ENCODE measurements at places on chromosomes 7 and 10. TPM values are rescaled to one million over a fixed set of nuclear protein-coding genes. Genes with fewer than 3 reads are reported as not detected.

DNA sequence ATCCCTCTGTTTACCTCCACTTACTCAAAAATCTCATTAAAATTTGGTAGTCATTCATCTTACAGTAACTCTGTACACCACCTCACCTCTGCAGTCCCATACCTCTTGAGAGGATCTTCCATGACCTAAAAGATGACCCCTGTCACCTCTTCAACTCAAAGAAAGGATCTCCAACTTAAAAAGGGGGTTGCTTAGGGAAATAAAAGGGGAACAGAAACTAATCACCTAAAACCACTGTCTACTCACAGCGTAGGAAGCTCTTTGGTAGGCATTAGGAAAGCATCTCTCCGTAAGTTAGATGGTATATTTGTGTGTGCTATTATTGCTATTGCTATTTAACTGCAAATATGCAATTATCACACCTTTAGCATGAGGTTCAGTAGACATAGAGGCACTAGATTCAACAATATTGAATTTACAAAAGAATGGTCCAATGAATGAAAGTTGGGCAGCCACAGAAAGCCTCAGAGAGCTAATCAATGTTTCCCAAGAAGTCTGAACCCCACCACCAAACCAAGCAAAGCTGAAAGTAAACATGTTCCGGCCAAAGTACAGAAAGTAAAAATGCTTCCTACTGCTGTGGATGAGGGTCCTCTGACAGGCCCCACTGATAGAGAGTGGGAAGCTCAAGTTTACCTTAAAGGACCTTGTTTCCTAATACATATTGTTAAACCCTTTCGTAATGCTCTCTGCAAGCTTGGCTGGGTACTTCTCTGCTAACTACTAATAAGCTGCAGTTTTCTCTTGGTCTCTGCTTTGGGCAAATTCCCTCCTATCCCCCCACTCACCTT is 105.8 kb downstream of the GRM8 start:
- H3K36me3 ChIP-seq = no peaks in the 10 kb centered on the region
- H3K27ac ChIP-seq = no peak overlapping the region
- H3K4me1 ChIP-seq = no peaks in the 10 kb centered on the region
- H3K4me3 ChIP-seq = no peak overlapping the region
- no peaks in the 10 kb centered on the region for H3K27me3 ChIP-seq

- H3K4me1 ChIP-seq = no peaks in the 10 kb centered on the region
- no peaks in the 10 kb centered on the region for H3K36me3 ChIP-seq
- H3K27me3 ChIP-seq = no peaks in the 10 kb centered on the region
Observed at GRCh38 chr7:104657134-104657533, 328.7 kb downstream of the LHFPL3 start.

Gene MYO3A
- 0.22 TPM for total RNA-seq

DNA sequence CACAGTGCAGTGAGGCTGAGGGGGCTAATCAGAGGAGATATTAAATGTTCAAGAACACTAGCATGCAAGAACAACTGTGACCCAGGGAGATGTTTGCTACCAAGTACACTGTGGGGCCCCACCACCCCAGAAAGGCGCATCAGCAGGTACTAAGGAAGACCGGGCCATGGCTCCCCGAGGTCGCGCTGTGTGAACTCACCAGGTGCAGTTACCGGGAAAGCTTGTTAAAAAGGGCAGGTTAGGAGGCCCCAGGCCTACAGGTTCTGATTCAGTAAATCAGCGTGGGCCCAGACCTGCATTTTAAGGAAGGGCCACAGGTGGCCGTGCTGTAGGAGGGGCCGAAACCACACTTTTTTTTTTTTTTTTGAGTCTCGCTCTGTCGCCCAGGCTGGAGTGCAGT is 54.6 kb downstream of the TMEM209 start:
- no peak overlapping the region for H3K27ac ChIP-seq
- peaks cover 15% of the 10 kb centered on the region for H3K4me1 ChIP-seq
- no peaks in the 10 kb centered on the region for H3K27me3 ChIP-seq
- DNase-seq = no peak
- H3K4me3 ChIP-seq = no peak overlapping the region

DNA sequence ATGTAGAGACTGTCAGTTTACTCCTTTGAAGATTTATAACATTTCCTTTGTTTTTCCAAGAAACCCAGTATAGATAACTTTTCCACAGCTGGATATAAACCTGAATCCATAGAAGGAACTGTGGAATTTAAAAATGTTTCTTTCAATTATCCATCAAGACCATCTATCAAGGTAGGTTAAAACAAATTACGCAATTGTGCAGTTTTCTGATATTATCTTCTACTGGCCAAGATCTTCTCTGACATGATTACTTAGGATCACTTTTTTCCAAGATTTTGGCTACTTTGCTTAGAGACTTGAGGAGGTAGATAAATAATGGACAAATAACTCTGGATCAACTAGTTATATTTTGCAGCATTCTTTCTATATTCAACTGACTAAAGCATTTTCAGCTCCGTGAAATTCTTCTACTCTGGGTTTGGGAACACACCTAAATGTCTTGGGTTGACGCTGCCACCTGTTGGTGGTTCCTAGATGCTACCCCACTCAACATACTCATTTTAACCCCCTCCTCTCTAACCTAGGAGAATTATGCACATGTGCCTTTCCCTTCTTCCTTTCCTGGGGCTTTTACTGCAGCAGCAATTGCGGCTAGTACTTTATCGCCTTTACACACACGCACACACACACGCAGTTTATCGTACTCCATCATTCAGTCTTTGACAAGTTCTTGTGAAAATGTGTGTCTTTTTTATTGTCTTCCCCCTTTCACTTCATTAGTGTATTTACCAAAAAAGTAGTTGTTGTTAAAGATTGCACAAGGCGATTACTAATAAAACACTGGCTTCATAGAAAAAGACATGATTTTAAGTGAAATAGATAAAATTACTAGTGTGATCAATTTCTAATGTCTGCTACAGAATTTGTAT is 32.7 kb downstream of the ABCB5 start:
- no peak overlapping the region for H3K4me3 ChIP-seq
- peaks cover 6% of the 10 kb centered on the region for H3K4me1 ChIP-seq
- no peak for DNase-seq
- H3K36me3 ChIP-seq = no peaks in the 10 kb centered on the region
- H3K27ac ChIP-seq = no peak overlapping the region

GRCh38 chr10:49334964-49335363 is 36.0 kb downstream of the C10orf71 start:
- no peak overlapping the region for H3K4me3 ChIP-seq
- no peak for DNase-seq
- H3K27ac ChIP-seq = no peak overlapping the region

Gene SPDYE1
- total RNA-seq = not detected

DNA sequence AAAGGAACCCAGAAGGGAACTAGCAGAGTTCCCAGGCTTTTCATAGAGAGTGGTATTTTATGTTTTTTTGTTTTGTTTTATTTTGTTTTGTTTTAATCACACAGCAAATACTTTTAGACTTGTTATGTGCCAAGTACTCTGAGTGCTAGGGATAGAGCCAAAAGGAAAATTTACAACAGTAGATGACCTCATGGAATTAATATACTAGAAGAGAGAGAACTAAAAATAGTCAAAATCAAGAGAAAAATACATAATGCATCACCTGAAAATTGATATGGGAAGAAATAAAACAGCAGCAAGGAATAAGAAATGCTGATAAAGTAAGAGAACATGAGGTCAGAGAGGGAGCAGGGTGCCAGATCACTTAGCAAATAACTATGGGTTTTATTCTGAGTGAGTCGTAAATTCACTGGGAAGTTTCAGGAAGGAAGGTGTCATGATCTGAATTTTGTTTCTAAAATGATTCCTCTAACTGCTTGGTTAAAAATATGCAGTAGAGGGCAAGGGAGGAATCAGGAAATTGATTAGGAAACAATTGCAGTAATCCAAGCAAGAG is 351.0 kb downstream of the ANKRD7 start:
- no peaks in the 10 kb centered on the region for H3K4me1 ChIP-seq
- no peak overlapping the region for H3K27ac ChIP-seq
- no peaks in the 10 kb centered on the region for H3K36me3 ChIP-seq
- no peaks in the 10 kb centered on the region for H3K27me3 ChIP-seq
- H3K4me3 ChIP-seq = no peak overlapping the region

Gene IFIT5
- 21.6 TPM for total RNA-seq

- H3K27ac ChIP-seq = no peak overlapping the region
- no peak for DNase-seq
- H3K27me3 ChIP-seq = no peaks in the 10 kb centered on the region
- no peak overlapping the region for H3K4me3 ChIP-seq
- H3K36me3 ChIP-seq = no peaks in the 10 kb centered on the region
Observed at GRCh38 chr7:45402480-45403218, 171.5 kb upstream of the ADCY1 start.

GRCh38 chr10:73959484-73960243 is 38.3 kb upstream of the VCL start:
- no peak overlapping the region for H3K27ac ChIP-seq
- no peak overlapping the region for H3K4me3 ChIP-seq
- peaks cover 15% of the 10 kb centered on the region for H3K4me1 ChIP-seq
- no peaks in the 10 kb centered on the region for H3K27me3 ChIP-seq
- DNase-seq = no peak

Gene BMPR1A
- 44.1 TPM for total RNA-seq

DNA sequence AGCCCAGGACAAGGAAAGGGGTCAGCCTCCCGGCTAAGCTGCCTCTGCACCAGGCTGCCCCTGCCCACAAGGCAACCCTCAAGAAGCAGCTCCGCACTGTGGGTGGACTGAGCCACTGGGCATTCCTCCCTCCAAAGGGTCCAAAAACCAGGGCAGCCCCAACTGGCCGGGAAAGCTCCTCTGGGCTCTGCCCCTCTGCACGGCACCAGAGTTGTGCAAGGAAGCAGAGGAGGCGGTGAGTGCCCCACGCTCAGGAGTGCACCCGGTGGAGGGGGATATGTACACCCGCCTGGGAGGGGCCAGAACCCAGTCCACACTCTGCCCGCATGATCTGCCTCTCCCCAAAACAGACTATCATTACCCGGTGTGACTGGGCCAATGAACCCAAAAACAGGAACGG is 43.8 kb downstream of the PTPRN2 start:
- H3K36me3 ChIP-seq = no peaks in the 10 kb centered on the region
- H3K27me3 ChIP-seq = no peaks in the 10 kb centered on the region
- no peaks in the 10 kb centered on the region for H3K4me1 ChIP-seq
- no peak overlapping the region for H3K4me3 ChIP-seq
- H3K27ac ChIP-seq = no peak overlapping the region
- DNase-seq = no peak

DNA sequence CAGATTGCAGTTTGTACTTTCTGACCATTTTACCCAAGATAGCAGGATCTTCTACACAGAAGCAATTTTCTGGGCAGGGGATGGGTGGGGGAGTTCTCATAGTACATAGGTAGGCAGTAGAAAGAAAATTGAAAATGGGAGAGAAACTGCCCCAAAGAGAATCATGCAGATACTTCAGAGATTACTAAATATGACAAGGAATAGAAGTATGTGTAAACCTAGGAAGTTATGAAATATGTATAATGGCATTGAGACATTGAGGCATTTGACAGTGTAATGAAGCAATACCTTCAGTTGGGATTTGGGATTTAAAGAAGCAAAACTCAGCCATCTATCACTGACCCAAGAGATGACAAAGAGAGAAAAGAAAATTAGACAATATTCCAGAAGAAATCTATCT is 233.0 kb downstream of the PTN start:
- H3K36me3 ChIP-seq = no peaks in the 10 kb centered on the region
- no peak for DNase-seq
- no peak overlapping the region for H3K4me3 ChIP-seq

DNA sequence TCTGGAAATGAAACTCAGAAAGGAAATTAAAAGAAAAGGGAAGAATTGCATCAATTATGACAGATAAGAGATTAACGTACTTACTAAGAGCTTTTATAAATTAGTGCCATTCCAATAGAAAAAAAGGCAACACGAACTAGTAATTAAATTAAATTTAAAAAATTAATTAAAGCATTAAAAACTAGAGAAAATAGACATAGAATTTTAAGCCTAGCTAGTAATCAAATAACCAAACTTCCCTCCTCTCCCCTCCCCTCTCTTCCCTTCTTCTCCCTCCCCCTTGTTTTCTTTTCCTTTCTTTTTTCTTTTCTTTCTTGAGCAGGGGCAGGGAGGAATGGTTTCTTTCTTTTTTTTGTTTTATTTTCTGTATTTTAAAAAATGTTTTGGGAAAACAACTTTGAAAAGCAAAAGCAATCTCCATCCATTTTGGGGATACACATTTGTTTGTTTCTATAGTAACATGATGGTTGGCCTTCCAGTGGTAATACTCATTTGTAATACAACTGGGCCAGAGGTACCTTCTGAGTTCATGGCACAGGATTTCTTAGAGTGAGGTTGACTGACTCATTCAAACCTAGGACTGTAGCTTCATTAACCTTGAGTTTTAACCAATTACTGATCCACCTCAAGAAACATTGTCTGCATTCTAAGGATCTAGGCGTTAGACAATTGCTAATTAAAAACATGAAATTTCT is 132.6 kb downstream of the ST7 start:
- DNase-seq = no peak
- no peaks in the 10 kb centered on the region for H3K27me3 ChIP-seq
- no peak overlapping the region for H3K27ac ChIP-seq
- H3K36me3 ChIP-seq = no peaks in the 10 kb centered on the region
- no peaks in the 10 kb centered on the region for H3K4me1 ChIP-seq
